Activated CD4-positive, alpha-beta T cell treated with anti-CD3 and anti-CD28 coated beads, Interleukin-2, amount 50 U/mL, for 4 hours (primary cell): ENCODE measurements at places on chromosomes 5 and 9.

GRCh38 chr5:16932401-16932800 lies 3.7 kb downstream of the MYO10 start:
- DNase-seq: no peak

- DNase-seq: no peak
These were observed 6.9 kb upstream of the OTP start for GRCh38 chr5:77645158-77645994.

- DNase-seq: no peak
These were observed 31.9 kb downstream of the GNA14 start for GRCh38 chr9:77616191-77616590.

GRCh38 chr5:36073595-36074216 lies 7.0 kb upstream of the UGT3A2 start:
- no peak for DNase-seq

DNA sequence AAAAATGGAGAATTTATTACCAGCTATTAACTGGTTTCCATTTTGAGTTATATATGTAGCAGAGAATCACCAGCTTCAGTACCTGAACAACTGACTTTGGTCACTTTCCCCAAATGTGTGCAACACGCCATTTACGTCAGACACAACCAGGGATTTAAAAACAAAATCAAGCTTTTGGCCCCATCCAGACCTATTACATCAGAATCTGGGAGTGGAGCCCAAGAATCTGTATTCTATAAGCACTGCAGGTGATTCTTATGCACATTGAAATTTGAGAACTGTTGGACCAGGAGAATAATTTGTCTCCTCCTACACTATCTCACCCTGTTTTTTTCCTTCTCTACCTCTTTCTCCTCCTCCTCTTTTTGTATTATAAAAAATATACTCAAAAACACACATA lies 295.9 kb downstream of the PRELID2 start:
- DNase-seq: no peak

- no peak for DNase-seq
These were observed 59.9 kb upstream of the EXOC3 start for GRCh38 chr5:383066-383465.

- no peak for DNase-seq
These were observed 327.5 kb downstream of the CAAP1 start for GRCh38 chr9:26565118-26565517.

- no peak for DNase-seq
These were observed 31.0 kb downstream of the FSTL4 start for GRCh38 chr5:133581348-133581747.

DNA sequence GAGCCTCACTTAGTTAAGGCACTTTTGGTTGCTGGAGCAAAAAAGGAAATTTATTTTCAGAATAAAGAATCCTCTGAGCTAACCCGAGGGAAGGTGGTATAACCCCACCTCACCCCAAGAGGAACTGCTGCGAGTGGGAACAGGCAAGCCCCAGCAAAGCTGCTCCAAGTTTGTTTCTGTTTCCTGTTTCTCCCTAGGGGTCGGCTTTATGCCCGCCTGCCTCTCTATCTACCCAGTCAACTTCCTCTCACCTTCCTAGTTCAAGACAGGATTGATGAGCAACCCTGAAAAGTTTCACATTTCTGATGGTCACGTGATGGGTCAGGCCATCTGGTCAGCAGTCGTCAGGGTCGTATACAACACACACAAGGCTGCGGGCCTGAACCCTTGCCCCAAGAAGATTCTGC lies 31.1 kb downstream of the TRIO start:
- no peak for DNase-seq
